ENCODE measurements at places on chromosomes 2 and 18.

GRCh38 chr2:190984595-190984994 lies 29.4 kb downstream of the STAT1 start:
- DNase-seq, result peak; percentile 81

DNA sequence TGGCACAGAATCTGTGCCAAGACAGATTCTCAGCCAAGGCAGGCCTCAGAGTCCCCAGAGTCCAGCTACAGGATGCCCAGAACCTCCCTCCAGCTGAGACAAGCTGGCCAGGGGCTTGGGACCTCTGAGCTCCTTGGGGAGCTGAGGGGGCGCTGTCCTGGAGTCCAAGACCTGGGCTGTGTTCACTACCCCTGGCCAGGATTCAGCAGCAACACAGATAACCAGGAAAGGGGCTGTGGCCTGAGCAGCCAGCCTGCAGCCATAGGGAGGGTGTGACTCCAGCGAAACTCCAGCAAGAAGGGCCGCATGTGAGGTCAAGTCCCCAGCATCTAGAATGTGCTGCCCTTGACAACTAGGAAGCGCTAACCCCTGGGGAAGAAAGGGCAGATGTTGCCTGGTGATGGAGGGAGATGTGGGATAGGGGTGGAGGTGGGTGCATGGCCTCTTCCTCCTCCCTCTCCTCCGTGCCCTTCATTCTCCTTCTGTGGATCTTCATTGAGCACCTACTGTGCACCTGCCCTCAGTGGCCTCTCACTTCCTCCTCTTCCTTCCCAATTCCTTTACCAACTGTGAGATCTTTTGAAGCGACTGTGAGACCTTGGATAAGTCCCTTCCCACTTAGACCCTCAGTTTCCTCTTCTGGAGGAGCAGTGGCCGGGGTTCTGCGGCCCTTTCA lies 7.7 kb upstream of the ARID5A start:
- DNase-seq, result no peak

GRCh38 chr2:18630101-18630500 lies 40.7 kb upstream of the NT5C1B start:
- peak; percentile 55 for DNase-seq

DNA sequence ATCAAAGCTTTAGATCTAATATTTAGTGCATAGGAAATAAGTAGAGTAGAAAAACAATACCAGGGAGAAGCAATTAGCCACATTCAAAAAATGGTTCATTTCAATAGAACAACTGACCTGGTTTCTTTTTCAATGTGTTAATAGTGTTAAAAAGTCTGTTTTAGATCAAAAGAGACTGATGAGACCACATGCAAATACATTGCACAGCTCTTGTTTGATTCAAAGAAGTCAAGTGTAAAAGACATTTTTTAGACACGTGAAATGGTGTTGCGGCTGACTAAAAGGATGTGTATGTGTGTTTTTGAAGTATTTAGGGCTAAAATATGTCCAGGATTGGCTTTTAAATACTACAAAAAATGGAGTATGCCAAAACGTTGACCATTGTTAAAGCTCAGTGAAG lies 1.2 kb upstream of the AOX1 start:
- no peak for DNase-seq

DNA sequence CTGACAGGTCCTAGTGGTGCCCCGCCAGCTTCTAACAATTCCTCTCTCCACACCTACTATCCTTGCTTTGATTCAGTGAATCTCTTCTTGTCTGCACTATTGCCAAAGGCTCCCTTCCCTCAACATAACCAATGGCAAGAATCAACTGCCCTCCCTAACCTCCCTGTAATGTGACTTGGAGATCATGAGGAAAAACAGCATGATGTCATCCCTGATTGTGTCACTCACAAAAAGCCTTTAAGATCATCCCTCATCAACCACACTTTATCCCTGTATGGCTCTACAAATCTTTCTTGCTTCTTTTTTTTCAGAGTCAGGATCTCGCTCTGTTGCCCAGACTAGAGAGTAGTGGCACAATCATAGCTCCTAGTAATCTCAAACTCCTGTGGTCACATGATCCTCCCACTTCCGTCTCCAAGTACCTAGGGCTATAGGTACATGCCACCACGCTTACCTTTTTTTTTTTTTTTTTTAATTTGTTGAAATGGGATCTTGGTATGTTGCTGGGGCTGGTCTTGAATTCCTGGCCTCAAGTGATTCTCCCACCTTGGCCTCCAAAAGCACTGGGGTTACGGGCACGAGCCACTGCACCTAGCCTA lies 19.7 kb downstream of the SAP130 start:
- no peak for DNase-seq

DNA sequence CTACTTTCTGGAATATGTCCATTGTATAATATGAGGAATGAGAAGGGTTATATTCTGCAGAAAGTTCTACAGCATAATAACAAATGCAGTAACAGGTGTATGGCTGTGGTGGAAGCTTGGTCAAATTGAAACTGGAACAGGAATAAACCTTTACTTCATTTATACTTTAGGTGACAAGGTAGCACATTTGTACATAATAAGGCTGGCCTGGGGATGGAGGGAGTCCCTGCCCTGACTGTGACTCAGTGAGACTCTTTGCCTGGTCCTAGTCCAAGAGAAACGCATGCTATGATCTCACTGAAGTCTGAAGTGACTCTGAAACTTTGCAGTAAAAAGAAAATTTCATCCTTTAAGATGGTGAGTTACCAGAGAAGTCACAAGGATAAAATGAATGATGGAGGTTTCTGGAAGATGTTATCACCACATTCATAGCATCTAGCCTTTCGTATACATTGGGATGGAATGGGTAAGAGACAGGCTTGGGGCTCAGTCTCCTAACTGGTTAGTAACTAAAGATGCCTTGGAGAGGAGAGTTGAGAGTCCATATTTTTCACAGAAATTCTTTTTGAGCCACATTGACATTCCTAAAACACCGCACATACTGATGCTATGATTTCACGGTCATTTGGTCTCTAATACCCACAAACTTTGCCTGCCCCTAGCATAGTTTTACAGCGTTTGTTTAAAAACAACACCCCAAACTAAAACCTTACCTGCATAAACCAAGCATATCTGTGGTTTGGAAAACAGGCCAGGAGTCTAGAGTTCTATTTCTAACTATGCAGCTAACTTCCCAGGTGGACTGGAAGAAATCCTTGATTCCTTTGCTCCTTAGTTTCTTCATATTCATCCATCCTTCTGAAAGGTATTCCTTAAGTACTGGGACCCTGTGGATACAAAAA lies 42.4 kb upstream of the NABP1 start:
- DNase-seq, result peak; percentile 94

DNA sequence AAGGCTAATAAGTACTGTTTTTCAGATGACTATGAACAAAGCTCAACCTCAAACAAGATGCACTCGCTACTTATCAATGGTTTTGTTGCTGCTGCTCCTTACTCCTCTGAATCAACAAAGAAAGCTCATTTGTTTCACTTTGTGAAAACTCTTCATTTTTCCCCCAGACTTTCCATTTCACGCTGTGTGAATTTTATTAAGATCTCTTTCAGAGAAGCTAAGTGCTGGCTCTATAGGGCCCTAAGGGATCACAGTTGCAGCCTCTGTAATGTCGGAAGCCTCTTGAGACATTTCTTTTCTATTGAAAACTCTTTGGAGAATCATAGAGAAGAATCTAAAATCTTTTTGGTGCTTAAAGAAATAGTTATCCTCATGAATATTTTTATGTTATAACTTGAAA lies 209.8 kb downstream of the CD226 start:
- no peak for DNase-seq

DNA sequence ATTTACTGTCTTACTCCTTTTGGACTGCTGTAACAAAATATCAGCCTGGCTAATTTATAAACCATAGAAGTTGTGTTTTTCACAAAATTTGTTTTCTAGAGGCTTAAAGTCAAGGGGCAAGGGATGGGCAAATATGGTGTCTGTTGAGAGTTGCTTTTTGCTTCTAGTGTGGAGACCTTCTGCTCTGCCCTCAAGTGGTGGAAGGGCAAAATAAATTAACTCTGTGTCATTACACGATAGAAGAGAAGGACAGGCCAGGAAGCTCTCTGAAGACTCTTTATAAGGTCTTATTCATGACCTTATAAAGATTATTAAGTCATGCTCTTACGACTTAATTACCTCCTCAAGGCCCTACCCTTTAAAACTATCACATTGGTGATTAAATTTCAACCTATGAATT lies 181.2 kb upstream of the LRATD1 start:
- no peak for DNase-seq

- peak; percentile 55 for DNase-seq
These were observed 109.6 kb upstream of the EML6 start for GRCh38 chr2:54613794-54614257.

GRCh38 chr2:233663911-233664310 lies 7.8 kb upstream of the UGT1A9 start:
- no peak for DNase-seq

GRCh38 chr2:104378853-104379374 lies 475.0 kb upstream of the POU3F3 start:
- DNase-seq, result peak; percentile 2

GRCh38 chr2:241620419-241620769 lies 16.6 kb downstream of the THAP4 start:
- DNase-seq, result peak; percentile 10

DNA sequence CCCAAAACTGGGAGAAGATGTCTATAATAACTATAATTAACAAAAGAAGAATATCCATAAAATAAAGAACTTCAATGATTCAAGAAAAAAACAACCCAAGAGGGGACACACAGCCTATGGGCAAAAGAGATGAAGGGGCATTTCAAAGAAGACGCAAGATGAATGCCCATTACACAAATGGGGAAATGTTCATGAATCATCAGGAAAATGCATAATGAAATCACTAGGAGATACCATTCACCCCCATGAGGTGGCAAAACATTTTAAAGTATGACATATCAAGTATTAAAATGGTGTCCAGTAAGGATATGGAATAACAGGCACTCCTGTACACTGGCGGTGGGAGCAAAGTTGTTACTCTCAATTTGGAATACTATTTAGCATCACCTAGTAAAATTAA lies 183.3 kb downstream of the TXNL1 start:
- no peak for DNase-seq

DNA sequence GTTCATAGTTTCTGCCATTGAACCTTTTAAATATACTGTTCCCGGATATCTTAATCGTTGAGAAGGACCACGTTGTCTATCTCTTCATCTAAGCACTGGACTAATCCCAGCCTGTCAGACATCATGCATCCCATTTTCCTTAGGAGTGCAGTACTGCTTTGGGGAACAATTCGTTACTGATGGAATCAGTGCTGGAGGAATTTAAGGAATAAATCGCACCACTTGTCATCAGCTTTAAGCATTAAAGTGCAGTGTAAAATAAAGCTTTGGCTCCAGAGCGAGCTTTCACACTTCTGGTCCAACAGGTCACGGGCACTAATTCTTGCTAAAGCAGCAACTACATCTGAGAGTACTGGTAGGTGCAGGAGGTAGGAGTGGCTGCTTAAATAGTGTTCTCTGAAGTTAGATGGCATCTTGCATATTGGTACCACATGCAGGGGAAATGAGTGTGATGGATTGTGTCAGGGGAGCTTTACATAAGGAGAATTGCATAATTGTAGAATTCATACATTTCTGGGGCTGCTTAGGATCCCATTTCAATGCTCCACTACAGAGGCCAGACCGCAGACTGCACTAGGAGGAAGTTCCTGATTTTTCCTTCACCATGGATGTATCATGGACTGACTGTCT lies 105.7 kb upstream of the RASGRP3 start:
- no peak for DNase-seq

GRCh38 chr18:33944493-33944892 lies 280.2 kb downstream of the NOL4 start:
- no peak for DNase-seq

- DNase-seq, result no peak
These were observed 91.6 kb downstream of the ASB1 start for GRCh38 chr2:238518172-238518820.

DNA sequence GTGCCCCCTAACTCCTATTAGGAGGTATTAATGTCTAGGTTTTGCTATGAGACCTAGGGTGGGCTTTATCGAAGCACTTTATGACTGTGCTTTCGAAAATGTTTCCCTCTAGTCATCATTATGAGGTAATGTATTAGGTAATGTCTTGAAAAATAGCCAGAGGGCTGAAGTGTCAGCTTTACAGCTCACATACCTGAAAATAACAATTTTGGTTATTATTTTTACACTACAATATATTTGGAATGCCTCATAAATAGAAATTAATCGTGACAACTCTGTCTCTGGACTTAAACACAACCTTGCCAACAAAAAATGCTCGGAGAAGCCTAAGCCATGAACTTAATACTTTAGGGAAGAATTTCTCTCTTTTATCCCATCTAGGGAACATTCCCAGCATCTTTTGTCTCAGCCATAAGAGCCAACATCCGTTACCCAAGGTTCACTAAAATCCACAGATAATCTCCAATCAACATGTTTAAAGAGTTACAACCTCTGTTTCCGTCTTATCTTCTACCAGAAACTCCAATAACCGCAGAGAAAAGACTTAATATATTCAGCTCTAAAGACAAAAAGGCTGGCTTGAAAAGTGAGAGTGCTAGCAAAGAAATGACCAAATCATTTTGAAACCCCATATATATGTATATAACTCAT lies 130.9 kb upstream of the RND3 start:
- DNase-seq, result peak; percentile 51

DNA sequence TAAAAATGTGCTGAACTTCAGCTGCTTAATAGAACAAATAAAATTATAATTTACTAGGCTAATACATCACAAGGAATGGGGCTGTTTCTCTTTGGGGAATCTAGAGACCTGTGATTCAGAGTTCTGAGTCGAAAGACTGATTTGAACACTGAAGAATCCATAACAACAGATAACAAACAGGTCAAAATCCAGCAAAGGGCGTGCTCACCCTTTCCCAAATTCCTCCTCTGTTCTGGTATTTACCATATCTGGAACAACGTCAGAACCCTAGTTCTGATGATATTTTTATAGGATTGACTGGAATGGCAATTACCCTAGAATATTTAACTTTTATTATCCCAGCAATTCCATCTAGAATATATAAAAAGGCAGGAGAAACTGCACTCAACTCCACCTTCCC lies 66.0 kb upstream of the ITGA6 start:
- DNase-seq, result no peak

- DNase-seq, result peak; percentile 94
These were observed 41.4 kb upstream of the ITGB6 start for GRCh38 chr2:160241251-160242137.

DNA sequence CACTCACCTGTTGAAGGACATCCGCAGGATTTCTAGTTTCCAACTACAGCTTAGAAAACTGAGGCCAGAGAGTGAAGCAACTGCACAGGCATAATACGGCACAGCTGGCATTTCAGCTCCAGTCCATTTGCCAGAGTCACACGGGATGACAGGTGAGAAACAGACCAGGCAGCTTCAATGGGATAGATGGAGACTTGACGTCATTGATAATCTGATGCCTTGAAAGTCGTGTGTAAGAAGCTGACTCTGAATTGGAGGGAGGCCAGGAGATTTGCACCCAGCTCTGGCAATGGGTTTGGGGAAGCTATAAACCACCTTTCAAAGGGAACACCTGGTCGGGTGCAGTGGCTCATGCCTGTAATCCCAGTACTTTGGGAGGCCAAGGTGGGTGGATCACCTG lies 12.4 kb upstream of the DNMT3A start:
- no peak for DNase-seq

DNA sequence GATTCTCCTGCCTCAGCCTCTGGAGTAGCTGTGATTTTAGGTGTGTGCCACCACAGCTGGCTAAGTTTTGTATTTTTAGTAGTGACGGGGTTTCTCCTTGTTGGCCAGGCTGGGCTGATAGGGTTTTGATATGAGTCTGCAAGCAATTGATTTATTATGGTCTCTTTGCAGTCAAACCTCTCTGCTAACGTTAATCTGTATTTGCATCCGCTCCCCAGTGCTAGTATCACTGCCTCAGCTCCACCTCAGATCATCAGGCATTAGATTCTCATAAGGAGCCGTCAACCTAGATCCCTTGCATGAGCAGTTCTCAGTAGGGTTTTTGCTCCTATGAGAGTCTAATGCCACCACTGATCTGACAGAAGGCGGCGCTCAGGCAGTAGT lies 19.0 kb downstream of the HAT1 start:
- no peak for DNase-seq
